Stimulated activated CD8-positive, alpha-beta memory T cell treated with anti-CD3 and anti-CD28 coated beads, Interleukin-4, amount 100 ng/mL, for 4 hours (primary cell): ENCODE measurements at places on chromosomes 2 and 18.

GRCh38 chr2:162301877-162302276 is 16.6 kb downstream of the IFIH1 start:
- no peak for DNase-seq

DNA sequence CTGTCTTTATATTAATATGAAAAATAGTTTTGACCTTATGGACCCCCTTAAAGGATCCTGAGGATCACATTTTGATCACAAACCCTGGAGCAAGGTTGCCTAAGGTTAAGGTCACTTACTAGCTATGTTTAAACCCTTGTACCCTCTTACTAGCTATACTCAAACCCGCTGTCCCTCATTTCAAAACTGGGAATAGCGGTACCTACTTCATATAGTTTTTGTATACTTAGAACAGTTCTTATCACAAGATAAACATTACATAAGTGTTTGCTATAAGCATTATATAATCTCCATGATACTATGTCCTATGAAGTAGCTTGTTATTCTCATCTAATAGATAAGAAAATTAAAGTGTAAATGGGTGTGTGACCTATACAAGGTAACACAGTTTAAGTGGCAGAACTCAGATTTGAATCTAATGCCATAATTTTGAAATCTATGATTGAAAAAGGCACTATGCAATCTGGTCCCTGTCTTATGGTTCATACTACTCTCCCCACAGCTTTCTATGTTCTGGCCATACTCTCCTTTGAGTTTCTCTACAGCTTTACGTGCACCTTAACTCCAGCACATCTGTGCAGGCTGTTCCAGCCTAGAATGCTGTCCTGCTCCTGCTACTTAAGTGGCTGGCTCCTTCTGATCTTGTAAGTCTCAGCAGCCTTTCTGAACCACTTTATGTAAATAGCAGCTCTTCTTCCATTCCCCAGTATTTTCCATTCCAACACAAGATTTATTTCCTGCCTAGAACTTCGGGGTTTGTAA is 30.4 kb downstream of the HYCC2 start:
- DNase-seq: no peak

DNA sequence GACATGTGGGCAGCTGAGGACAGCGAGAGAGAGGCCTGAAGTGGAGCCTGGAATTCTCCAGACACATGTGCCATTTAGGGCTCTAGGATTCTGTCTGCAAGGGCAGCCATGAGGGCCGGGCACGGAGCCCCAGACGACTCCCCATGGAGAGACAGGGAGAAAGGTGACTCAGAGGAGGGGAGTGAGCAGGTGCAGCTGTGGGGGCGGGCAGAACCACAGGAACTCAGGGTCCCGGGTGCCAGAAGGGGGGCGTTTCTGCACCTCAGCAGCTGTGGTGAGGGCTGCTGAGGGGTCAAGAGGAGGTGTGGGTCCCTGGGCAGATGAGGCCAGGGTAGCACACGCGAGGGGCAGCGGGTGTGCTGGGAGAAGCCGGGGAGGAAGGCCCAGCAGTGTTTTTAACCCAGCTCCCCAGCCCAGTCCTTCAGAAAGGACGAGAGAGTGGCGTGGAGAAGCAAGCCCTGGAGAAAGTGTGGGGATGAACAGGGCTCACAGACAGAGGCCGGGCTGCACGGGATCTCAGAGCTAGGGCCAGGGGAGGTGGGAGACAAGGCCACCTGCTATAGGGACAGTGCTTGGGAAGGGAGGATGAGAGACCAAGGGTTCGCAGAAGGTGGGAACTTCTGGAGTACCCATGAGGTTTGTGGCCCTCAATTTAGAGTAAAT is 7.6 kb downstream of the GPR17 start:
- DNase-seq: no peak

- DNase-seq: no peak
Observed at GRCh38 chr2:184137955-184138354, 460.4 kb upstream of the ZNF804A start.

GRCh38 chr2:10047616-10048500 is 4.5 kb downstream of the KLF11 start:
- no peak for DNase-seq

DNA sequence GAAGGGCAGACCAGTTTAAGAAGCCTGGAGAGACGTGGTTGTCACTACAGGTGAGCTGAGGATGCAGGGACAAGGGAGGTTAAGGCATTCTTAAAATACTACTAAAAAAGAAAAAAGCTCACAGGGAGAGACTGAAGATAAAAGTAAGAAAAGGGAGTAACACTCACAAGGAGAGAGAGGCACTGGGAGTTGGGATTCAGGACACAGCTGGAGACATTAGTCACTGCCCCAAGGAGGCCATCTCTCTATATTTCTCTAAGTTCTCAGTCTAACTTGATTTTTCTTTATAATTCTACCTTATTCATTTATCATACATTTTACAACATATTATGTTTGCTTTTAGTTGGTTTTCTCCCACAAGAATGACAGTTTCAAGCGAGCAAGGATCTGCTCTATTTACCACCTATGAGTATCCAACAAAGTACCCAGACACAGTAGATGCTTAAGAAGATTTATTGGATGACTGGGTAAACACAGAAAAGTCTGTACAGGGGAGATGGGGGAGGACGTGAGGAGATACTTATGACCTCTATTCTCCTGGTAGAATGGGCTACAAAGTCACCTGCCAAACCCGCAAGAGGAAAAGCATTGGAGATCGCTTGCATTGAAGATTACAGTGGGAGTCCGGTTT is 2.2 kb downstream of the SERPINE2 start:
- no peak for DNase-seq

DNA sequence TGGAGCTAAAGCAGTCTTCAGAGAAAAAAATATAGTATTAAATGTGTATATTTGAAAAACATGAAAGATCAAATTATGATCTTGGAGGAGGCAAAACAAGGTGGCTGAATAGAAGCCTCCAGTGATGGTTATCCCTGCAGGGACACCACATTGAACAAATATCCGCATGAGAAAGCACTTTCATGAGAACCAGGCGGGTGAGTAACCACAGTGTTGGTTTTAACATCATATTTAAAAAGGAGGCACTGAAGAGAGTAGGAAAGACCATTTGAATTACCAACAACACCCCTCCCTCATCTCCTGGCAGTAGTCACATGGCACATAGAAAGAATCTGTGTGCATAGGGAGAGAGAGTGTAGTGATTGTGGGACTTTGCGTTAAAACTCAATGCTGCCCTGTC is 759.6 kb upstream of the NRXN1 start:
- DNase-seq: no peak

GRCh38 chr2:159133797-159134196 is 152.7 kb downstream of the WDSUB1 start:
- no peak for DNase-seq

GRCh38 chr2:157930728-157931127 is 54.6 kb upstream of the ACVR1 start:
- no peak for DNase-seq

GRCh38 chr2:20737505-20737904 is 70.6 kb downstream of the GDF7 start:
- no peak for DNase-seq

GRCh38 chr2:3641181-3641580 is 16.8 kb upstream of the ALLC start:
- DNase-seq: no peak

GRCh38 chr2:238771218-238771617 is 76.7 kb upstream of the TWIST2 start:
- no peak for DNase-seq

DNA sequence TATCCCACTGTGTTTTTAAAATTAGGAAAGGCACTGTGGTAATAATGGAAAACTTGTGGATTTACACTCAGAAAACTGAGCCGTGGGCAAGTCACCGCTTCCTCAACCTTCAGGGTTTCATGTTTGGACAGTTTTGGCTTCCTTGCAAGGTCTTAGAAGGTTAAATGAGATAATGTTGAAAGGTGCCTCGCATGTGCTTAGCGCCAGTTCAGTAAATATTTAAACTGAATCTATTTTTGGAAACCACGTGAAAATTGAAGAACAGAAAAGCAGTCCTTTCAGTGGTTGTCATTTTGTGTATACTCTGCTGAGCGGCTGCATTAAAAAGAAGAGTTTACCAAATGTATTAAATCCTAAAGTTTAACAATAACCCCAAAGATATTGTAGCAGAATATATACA is 15.2 kb upstream of the AGAP1 start:
- no peak for DNase-seq

DNA sequence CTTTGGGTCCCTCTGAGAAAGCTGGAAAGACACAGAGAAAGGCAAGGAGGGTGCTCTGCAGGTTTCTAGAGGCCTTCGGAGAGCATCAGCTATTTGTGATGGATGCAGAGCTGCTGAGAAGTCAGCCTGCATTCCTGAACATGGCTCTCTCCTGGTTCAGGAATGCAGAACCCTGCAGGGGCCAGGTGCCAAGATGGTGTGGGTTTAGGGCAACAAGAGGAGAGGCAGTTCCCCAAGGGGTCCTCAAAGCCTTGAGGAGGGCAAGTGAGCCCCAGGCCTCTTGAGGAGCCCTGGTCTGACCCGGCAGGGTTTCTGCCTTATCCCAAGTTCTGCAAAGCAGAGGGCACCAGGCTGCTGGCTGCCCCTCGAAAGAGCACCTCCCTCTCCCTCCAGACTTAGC is 93.3 kb downstream of the HS1BP3 start:
- no peak for DNase-seq

DNA sequence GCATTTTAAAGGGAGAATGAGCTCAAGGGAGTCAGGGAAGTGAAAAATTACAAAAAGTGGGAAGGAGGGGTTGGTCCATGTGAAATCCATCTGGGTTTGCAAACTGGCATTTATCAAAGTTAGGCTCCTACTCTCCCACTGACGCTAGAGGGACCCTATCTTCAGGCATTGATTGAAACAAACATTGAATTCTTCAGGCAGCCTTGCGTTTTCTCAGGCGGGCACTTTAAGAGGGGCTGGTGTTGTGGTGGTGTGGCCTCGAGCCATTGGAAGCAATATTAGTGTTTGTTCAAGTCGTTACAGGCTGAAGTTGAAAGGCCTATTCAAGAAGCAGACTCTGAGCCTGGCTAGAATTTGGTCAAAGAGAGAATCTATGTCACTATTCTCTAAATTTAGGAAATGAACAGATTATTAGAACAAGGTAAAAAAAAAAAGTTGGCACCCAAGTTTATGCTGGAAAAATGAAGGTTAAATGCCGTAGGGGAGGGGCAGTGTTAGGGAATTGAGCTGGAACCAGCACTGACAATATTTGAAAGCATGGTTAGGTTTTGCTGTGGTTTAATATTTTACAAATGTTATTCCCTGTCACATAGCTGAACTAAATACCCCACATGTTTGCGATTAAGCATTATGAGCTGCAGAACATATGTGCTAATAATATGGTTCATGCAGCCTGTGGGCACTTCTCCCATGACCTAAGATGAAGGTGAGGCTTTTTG is 36.8 kb downstream of the STON1 start:
- DNase-seq: no peak

DNA sequence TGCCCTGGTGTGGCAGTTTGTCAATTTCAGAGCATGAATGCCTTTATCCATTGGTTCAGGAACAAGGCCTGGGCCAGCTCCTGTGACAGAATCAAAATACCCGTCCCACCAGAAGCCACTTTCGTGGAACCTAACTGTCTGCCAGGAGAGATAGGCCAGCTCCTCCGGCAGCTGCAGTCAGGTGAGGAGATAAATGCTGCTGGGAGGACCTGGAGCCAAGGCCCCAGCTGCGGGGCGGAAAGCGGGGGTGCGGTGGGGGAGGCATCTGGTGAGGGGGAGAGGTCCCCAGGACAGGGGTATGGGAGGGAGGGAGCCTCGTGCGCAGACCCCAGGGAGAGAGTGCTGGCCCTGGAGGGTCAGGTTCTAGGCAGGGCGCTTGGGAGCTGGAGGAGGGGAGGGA is 4.4 kb upstream of the ASB1 start:
- DNase-seq: no peak

DNA sequence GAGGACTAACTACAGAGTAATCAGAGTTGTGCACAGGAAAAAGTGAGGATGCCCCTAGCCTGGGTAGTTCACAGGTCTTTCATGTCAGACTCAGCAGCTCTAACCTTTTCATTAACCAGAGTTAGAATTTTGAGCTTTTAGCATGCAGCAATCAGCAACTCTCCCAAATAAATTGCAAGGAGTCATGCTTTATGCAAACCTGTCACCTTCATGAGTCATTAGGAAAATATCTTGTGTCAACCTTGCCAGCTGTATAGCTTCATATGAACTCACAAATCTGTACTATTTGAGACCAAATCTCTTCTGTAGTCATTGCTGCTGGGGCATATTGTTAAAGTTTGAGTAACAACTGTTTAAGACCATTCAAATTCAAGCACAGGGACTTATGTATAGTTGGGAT is 382.3 kb upstream of the NT5C1B start:
- DNase-seq: no peak

DNA sequence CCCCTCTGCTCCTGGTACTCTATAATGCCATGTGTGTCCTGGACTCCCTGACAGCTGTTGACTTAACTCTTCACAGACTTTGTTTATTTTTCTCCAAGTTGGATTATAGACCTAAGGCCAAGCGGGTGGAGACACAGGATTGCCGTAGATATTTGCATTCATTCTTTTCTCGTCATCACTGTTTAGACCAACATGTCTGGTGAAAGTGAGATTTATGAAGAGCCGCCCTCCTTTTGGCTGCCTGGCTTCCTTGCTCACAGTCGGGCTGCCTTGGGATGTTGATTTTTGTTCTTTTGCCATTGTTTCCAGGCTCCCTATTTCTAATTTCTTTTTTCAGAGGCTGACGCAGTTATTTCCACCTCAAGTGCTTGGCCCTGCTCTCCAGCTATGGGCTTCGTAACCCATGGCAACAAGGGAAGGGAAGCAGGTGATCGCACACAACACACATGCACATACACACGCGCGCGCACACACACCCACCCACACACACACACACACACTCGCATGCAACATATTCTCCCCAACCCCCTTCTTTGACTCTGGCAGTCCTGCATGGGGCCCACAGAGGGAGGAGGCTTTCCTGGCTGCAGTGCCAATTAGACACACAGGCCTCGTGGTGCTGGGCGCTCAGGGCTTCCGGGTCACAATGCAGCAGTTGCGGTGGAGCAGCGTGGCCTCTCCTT is 296.5 kb downstream of the MTX2 start:
- no peak for DNase-seq
